ENCODE measurements at places on chromosomes 1 and 21. TPM values are rescaled to one million over a fixed set of nuclear protein-coding genes. Genes with fewer than 3 reads are reported as not detected.

CTXND2 gene
- total RNA-seq: not detected

DNA sequence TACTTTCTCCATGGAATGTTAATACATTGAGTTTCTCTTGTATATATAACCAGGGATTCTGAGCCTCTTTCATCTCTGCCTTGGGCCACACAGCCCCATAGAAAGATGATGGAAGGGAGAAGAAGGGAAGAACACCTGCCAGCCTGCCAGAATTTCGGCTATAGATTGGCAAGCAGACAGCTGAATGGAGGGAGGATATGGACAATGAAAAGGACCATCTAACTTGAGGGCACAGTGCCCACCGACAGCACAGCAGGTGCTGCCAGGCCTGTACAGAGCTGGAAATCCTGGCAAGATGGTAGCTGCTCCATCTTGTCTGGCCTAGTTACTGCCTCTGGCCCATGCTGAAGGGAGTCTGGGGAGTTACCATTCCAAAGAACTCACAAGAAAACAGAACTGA, 244.3 kb downstream of the FGGY start:
- no peak for DNase-seq

- DNase-seq: no peak
Measured at GRCh38 chr1:152328801-152329391, 3.9 kb upstream of the FLG start.

- DNase-seq: no peak
Measured at GRCh38 chr1:1121611-1122077, 5.8 kb upstream of the C1orf159 start.

DNA sequence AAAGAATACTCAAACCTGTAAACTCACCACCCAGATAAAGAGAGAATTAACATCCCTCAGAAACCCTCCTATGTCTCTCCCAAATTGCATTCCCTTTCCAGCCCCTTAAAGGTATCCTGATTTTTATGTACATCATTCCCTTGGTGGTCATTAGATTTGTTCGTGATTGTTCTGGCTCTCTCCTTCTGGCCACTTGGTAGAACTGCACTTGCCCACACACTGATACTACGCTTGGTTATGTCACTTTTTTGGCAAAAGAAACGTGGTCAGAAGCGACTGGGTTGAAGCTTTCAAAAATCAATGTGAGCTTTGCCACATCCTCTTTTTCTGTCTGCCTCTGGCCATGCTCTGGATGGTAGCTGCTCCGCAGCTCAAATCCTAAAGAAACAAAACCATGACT, 76.3 kb downstream of the KRTAP19-8 start:
- no peak for DNase-seq

DNA sequence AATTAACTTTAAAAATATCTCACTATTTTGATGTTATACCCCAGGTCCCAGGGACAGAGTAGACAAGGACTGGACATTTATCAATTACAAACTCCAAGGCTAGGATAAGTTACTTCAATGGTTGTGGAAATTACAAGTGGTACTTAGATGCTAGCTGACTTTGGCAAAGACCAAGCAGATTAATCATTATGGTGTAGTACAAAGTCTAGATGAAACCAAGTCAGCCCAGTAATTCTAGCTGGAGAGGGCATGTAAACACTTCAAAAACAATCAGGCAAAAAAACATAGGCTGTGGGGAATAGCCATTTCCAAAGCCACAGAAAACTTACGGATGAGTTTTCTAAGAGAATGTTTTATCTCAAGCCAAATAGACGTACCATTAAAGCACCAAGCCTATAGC, 124.5 kb downstream of the TSEN15 start:
- DNase-seq: no peak

All from activated T-cell treated with anti-CD3 and anti-CD28 coated beads, Interleukin-2, amount 50 U/mL, for 72 hours (primary cell).